ENCODE measurements at places on chromosomes 4 and X.

DNA sequence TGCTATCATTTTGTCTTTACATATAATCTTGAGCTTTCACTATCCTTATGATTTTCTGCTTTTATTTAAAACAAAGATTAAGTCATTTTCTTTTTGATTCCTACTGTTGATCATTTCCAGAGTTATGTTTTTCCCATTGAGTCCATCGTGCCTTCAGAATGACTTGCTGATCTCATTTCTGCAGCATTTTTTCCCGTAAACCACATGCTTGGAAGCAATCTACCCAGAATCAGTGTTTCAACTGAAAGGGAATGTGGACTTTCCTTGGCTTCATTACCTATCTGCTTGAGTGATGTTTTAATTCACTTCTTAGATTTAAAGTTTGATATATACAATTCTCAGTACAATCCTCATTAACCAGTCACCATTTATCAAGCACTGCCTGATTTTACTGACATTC, 192.4 kb upstream of the FSTL5 start:
- DNase-seq = no peak

DNA sequence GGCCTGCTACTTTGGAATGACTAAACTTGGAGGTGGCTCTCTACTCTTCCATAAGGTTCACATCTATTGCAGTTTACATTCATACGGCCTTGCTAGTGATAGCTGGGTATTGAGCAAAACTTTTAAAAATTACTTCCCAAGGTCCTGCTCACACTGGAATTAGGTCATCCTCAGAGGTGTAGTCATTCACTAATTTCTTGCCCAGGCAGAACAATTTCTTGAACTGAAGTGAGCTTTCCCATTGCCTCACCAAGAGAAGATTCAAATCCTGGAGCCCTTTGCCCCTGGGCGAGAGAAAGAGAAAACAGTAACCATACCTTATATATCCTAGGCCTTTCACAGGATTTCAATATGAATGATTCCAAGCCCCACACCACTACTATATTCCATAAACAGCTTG, 109.2 kb downstream of the GUCY2F start:
- DNase-seq = no peak

- DNase-seq = no peak
Measured at GRCh38 chr4:7721984-7722551, 217.6 kb downstream of the AFAP1 start.

DNA sequence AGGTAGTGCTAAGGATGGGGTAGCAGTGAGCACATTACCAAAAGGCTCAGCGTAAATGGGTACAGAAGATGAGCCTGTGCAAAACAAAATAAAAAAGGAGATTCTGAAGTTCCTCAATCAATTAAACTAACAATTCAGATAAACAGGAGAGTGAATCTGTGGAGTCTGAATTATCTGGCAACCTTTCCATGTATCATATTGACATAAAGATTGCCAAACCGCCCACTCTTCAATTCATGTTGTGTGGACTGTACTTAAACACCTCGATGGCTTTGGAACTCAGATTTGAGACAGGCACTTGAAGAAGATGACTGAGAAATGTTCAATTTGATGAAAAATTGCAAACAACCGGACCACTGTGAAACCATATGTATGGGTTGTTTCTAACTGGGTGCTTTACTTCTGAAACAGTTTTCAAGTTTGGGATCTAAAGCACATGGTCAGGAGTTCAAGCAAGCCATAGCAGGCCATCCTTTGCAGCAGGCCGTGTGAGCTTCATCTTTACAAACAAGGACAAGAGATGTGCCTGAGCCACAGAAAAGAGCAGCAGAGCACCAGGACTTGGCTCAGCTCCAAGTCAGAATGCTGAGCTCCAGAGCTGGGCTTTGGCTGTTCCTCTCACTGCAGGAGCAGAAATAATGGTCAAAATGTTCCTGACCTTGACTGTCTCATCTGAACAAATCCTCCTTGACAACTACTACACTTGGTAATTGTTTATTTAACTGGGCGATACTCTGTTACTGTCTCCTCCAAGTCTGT, 108.1 kb downstream of the MGST2 start:
- no peak for DNase-seq

DNA sequence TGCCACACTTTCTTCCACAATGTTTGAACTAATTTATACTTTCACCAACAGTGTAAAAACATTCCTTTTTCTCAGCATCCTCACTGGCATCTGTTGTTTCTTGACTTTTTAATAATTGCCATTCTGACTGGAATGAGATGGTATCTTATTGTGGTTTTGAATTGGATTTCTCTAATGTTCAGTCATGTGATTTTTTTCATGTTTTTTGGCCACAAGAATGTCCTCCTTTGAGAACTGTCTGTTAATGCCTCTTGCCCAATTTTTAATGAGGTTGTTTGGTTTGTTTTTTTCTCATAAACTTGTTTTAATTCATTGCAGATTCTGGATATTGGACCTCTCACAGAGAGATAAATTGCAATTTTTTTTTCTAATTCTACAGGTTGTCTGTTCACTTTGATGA, 1195.2 kb downstream of the TECRL start:
- DNase-seq = no peak

GRCh38 chr4:183783991-183784553, 121.0 kb upstream of the STOX2 start:
- DNase-seq = no peak

- DNase-seq = no peak
Measured at GRCh38 chrX:16920075-16920474, 26.4 kb upstream of the REPS2 start.

GRCh38 chr4:82561786-82562563, at the start of gene TMEM150C:
TMEM150C (minus strand) TSS chr4:82561988; CDS start chr4:82504657, 57,331 bp downstream.
- no peak for DNase-seq

- no peak for DNase-seq
Measured at GRCh38 chr4:2512396-2513135, 23.9 kb upstream of the FAM193A start.

DNA sequence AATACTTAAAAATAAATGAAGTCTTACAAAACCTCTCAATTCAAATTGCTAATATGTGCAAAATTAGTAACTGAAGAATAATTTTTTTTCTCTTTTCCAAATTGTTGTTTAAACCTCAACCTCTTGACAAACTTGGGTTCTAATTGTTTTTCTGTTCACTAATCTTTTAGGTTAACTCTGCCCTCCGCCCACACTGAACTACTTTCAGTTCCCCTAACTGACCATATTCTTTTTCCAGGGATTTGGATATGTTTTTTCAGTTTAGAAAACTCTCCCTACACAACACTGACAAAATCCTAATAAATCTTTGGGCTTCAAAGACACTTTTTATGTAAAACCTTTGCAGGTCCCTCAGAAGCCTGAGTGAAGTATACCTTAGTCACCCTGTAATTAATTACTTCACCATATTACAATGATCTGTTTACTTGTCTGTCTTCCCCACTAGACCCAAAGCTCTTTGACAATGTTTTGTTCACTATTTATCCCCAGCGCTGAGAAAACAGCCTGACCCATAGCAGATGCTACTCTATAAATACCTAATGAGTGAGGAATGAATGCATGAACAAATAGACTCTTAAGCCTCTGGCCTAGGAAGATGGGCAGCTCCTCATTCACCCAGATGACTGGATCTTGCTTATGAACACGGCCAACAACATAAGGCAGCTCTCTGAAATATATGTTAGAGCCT, 134.9 kb downstream of the MAML3 start:
- DNase-seq = no peak
